Osteoblast (primary cell): ENCODE measurements at places on chromosomes 12 and 14. TPM values are rescaled to one million over a fixed set of nuclear protein-coding genes. Genes with fewer than 3 reads are reported as not detected.
A peak's percentile ranks its signal among the peaks of the same experiment; 100 is the strongest.

DNA sequence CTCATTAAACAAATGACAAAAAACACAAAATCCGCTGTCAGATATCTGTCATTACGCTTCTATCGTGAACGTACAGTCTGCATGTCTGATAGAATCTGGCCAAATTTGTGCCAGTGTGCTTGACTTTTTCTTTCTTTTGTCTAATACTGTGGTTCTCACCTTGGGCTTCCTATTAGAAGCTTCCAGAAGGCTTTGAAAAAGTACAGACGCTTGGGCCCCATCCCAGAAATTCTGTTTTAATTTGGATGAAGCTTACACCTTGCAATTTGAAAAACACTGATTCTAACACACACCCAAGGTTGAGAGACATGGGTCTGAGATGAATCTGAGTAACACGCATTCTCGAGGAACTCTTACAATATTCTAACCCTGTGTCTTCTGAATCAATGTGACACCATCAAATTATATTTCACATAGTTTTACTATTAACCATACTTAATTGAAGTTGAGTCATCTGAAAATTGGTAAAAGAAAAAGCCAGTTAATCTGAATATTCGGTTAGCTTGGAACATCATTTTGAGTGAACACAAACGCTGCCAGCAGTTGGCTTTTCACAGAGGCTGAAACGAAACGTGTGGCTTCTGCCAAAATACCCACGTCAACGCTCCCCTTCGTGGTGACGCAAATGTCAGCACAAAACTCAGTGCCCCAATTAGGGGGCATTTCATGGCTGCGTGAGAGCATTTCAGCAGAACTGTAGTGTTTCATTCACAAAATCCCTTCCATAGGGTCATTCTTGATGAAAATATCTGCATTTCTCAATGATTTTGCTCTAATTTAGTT is 420.5 kb downstream of the TMEM132D start:
- no peak for DNase-seq

DNA sequence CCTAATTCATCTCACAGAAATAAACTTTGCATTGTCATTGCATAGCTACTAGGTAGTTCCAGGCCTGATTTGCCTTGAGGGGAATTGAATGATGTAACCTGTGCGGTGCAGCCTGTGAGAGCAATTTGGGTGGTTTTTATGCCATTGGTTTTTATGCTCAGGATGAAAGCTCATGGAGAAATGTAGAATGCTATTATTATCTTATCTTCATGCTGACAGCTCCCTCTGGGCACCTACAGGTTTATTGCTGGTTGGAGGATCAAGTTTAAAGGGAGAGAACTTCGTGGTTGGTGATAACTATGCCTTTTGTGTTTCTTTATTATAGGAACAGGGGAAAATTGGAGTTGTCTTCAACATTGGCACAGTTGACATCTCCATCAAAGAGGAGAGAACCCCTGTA is 547.9 kb downstream of the DIO2 start:
- DNase-seq, result no peak

DNA sequence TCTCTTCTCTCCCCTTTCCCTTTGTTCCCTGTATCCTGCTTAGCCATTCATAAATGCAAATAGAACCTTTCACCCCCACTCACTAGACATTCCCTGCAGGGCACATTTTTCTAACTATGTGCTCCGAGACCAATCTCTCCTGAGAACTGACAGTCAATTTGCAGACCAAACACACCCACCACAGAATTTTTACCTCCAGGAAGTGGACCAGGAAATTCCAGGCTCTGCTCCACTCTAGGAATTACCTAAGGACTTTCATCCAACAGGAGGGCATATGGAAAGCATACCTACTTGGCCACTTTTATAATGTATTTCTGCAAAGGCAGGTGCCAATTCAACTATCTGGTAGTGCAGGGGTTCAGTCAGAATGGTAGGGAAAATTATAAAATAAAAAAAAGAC is 8.9 kb upstream of the TAS2R46 start:
- DNase-seq, result no peak

DNA sequence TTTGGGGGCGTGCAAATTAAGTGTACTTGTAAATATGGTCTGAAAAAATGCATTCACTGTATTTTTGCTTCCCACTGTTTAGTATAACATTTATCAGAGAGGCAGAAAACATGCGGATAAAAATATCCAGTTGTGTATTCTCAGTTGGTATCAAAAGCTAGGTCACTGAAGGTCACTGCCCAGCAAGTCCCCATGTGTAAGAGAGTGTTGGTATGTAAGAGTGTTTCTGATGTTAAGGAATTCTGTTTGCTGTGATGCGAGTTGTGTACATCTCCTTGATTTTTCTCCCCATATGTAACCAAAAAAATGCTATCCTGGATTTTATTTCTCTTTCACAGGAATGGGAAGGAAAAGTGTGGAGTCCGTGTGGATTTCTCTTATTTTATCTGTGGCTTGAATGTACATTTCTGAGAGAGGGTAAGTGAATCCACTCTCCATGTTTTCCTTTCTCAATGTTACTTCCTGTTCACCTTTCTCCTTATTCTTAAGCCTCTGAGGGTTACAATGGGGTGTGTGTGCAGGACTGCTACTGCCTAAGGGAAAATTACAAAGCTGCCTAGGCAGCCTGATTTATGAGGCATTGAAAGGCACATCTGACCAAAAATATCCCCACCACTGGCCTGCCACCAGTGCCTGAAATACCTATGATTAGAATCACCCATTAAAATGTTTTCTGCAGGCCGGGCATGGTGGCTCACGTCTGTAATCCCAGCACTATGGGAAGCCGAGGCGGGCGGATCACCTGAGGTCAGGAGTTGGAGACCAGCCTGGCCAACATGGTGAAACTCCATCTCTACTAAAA is 97.9 kb upstream of the USP44 start:
- no peak for DNase-seq

DNA sequence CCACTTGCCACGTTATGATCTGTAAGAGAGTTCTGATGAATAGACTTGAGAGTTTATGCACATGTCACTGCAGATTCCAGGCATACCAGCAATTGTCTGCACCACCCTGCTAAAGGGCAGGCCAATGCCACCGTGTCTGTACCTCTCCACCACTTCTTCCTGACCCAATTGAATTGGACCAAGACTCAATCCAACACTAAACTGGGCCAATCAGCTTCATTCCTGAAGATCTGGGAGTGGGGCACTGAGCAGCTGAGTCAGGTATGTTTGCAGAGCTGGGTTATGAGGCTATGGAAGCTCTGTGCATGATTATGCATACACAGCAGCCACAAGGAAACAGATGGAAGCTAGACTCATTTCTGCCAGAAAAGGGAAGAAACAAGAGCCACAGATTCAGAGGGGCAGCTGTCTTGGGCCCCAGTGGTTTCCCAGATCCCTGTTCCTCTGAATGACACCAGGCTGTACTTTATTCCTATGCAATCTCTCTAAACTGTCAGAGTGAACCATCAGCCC is 28.0 kb downstream of the DAO start:
- peak; percentile 71 for DNase-seq

DNA sequence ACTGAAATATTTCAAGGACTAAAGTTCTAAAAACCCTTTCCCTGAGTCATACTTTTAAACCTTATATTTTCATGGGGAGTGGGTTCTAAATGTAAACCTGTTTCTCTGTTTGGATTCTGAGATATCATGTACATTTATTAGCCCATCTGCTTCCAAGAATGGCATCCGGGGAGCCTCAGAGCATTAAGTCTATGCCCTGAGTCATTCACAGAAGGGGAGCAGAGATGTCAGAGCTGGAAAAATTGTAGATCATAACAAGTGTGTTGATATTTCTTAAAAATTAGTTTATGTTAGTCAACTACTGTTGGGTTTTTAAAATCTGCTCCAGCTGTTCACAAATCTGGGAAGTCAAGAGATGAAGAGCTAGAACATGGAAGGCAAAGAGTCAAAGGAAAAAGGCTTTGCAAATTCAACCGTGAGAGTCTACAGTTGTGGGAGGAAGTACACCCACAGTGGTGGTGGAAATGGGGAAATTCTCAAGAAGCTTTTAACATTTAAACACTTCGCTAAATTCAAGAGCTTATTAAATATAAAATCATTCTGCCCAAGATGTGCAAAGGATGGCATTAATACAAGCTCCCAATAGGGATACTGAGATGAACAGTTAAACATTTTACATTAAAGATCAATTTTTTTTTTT is 70.5 kb upstream of the FLRT2 start:
- DNase-seq, result no peak

DNA sequence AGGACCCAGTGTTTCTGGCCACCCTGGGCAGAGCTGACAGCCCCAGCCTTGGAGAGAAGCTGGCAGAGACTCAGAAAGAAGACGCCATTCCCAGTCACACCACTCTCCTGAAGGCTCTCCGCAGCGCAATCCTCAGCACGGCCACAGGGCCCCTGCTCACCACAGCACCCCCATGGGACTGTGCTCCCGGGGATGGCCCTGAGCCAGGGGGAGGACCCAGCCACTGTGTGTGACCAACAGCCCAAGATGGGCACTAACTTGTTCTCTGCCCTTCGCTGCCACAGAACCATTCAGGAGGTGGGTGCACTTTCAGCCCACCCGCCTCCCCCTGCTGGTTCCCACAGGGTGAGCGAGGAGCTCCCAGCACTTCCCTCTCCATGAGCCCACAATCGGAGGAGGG is 57.1 kb downstream of the CCNK start:
- peak; percentile 96 for DNase-seq

- no peak for DNase-seq
Observed at GRCh38 chr12:92464911-92465310, 237.9 kb upstream of the PLEKHG7 start.

- DNase-seq, result no peak
Observed at GRCh38 chr12:116400636-116401372, 123.3 kb upstream of the MED13L start.

DNA sequence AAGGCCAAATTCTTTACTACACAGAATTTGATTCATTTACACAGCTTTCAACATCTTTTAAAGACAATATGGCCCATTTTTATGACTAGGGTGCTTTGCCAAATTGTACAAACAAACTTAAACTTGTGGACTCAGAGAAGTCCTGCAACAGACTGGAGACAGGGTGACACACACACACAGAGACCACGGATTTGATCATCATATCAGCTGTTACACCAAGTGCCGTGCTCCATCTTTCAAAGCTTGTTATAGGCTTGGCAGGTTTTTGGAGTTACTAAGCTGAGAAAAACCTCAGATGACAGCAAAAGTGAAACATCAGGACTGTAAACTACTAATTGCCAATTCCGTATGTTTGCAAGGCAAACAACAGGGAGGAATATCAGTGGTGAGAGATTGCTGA is 811.7 kb downstream of the GALC start:
- DNase-seq, result no peak

DNA sequence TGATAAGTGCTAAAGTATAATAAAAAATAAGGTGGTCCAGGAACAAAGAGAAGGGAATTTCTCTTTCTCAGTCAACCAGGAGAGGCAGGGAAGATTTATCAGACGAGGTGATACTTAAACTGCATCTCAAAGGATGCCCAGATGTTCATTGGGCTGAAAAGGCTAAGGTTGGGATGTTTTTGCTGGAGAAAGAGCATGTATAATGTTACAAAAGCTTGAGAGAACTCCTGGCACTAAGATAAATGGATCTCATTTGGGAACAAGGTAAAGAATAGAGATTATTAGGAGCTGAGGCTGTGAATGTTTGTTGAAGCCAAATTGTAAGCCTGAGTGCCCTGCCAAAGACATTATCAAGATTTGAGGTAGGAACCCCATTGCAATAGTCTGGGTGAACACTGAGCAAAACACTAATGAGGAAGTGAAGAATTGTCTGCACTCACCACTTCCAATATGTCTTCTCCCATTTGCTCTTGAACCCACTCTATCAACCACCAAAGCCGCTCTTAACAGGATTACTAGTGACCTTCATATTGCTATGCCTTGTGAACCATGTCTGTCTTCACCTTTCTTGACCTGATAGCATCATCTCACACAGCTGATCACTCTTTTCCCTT is 149.0 kb upstream of the ARID2 start:
- no peak for DNase-seq

- no peak for DNase-seq
Observed at GRCh38 chr12:31897781-31898503, 61.3 kb upstream of the RESF1 start.

GRCh38 chr14:104104076-104104901 is 18.8 kb downstream of the ASPG start:
- DNase-seq, result peak; percentile 84

GRCh38 chr14:55749201-55749812 is 169.3 kb downstream of the KTN1 start:
- DNase-seq, result no peak

The SLC5A8 gene
- not detected in 2 replicates for total RNA-seq

The TUNAR gene
- not detected in 2 replicates for total RNA-seq

The DDIT3 gene
- total RNA-seq, result 118 and 136 TPM in 2 replicates

The SMIM41 gene
- under 0.01 TPM in 1 of 2 replicates, not detected in the other for total RNA-seq

The CYP27B1 gene
- 0.29 and 0.36 TPM in 2 replicates for total RNA-seq

The CLEC4E gene
- not detected in 2 replicates for total RNA-seq

The RFX4 gene
- total RNA-seq, result not detected in 2 replicates
